ENCODE measurements at places on chromosomes 5 and 9.
A peak's percentile ranks its signal among the peaks of the same experiment; 100 is the strongest.

GRCh38 chr5:140181002-140181483 is 6.1 kb downstream of the CYSTM1 start:
- no peak for DNase-seq

DNA sequence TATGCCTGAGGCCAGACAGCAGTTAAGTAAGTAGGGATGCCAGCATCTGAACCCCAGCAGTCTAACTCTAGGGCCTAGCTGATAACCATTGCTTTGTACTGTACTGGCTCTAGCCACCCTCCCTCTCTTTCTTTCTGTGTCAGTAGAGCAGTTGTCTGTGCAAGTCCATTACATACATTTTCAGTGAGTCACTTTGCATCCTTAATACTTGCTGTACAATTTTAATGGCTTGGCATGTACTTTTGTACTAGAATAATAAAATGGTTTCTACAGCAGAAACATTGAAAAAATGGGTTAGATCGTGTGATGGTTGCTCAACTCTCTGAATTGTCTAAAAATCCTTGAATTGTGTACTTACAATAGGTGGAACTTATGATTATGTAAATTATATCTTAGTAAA is 1.5 kb upstream of the TTC39B start:
- DNase-seq, result peak; percentile 84

- DNase-seq, result peak; percentile 88
Measured at GRCh38 chr5:8907168-8907868, 638.6 kb downstream of the SEMA5A start.

GRCh38 chr9:99185348-99185632 is 36.5 kb downstream of the ALG2 start:
- no peak for DNase-seq

DNA sequence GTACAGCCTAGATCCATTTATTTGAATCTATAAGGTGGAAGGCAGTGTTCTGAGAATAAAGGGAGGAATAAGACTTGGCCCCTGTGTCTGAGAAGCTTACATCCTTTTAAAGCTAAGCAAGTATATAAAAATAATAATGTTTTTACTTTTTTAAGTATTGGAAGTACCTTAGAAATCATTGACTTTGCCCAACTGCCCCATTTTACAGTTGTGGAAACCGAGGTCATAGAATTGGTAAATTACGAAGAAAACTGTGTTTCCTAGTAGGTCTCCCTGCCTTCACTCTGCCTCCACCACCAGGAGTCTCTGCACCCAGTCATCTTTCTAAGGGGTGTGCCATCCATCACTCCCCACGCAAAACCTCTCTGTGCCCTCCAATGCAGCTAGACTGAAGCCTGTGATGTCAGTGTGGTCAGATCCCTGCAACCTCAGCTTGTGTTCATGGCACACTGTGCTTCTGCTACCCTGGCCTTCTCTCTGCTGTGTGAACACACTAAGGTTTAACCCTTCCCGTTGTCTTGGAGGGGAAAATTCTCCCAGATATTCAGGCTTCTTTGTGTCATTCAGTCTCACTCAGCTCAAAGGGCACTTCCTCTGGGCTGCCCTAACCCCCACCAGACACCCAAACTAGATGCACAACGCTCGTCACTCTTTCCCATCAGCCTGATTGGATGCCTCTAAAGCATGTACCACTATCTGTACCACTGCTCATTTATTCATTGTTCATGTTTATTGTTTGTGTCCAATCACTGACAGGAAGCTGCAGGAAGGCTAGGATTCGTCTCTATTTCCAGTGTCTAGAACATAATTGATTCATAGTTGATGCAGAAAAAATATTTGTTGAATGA is 18.2 kb downstream of the ADRB2 start:
- DNase-seq, result no peak

DNA sequence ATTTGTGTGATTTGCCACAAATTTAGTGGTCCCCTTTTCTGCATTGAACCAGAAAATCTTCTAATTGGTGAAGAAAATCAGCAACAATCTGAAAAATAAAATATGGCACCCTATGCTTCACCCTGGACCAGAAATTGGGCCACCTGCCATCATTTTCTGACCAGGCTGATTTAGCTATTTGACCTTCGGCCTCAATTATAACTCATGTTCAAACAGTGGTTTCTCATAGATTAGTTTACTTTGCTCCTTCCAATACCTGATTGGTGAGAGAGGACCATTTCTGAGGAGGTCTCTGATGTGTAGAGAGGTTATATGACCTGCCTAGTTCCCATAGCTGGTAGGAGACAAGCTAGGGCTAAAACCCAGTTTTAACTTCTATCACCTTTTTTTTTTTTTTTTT is 59.0 kb downstream of the PTTG1 start:
- DNase-seq, result no peak

DNA sequence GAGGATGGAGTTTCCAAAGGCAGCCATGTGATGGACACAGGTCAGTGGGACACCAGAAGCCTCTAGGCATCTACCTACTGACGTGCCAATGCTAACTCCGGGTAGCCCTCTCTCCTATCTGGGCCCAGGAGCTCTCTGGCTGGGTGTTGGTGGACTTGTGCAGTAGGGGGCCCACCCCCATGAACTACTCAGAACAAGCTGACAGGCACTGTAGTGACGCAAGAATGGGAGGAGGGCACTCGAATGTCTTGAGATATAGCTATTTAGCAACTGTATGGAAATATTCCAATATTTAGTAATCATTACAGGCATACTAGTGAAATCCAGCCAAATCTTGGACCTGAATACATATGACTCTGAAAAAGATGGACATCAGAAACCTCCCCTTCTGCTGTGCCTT is 5.7 kb upstream of the DOCK2 start:
- DNase-seq, result peak; percentile 56

DNA sequence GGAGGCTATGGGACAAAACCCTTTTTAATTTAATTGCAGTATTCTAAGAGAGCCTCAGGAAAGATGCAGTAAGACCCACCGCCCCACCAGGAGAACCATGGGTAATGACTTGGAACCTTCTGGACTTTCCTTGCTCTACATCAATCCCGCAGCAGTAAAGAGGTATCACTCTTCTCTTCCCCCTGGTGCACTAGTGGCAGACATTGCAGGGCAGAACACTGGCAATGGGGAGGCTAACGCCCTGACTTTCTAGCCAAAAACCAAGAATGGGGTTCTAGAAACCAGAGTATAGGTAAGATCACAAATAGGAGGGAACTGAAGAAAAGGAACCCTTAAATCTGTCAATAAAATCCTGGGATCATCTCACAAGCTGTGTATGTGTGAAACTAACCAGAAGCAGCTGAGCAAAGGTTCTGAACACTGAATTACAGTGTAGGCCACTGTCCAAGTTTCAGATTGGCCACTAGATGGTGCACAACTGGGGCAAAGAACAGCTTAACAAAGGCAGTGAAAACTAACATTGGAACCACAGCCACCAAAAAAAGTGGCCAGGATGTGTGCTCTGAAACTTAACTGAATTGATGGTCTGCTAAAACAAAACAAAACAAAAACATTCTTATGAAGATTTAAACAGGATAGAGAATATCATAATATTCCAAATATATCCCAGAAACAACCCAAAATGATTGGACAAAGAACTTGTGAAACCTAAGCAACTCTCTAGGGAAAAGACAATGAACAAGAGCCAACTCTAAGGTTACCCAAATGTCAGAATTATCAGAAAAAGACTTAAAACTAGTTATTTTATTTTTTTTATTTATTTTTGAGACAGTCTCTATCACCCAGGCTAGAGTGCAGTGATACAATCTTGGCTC is 6.6 kb upstream of the FAM151B start:
- peak; percentile 61 for DNase-seq
